Thyroid gland (tissue), 4 donors: ENCODE measurements at places on chromosomes 2 and 18.

- no peak for DNase-seq
Observed at GRCh38 chr18:26536032-26536431, 12.3 kb downstream of the KCTD1 start.

GRCh38 chr2:164447660-164448059, 173.6 kb downstream of the GRB14 start:
- no peak for DNase-seq

- peak; percentile 54 for DNase-seq
Observed at GRCh38 chr2:101150306-101151145, 656 bp downstream of the TBC1D8 start.

- DNase-seq = peak; percentile 42
Observed at GRCh38 chr2:85888020-85888683, 638 bp downstream of the ST3GAL5 start.

GRCh38 chr2:190678444-190679162, 29.7 kb downstream of the NAB1 start:
- no peak for DNase-seq

GRCh38 chr2:200635251-200635650, 49.4 kb downstream of the AOX1 start:
- no peak for DNase-seq

- DNase-seq = no peak
Observed at GRCh38 chr2:241307055-241307454, 8.4 kb downstream of the HDLBP start.

- DNase-seq = no peak
Observed at GRCh38 chr18:74166386-74166785, 18.1 kb downstream of the TIMM21 start.

DNA sequence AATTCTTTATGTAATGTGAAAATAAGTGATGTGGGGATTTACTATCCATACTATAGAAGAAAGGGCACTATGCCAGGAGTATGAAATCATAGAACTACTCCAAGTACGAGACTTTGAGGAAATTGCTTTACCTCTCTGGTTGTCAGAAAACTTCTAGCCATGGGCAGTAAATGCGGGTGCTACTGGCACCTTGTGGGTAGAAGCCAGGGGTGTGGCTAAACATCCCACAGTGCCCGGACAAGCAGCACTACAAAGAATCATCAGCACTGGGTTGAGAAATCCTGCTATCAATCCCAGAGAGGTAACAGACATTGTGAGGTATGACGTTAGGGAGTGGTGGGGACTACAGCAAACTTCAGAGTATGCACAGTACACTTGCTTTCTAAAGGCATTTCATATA, 453.5 kb upstream of the TNP1 start:
- DNase-seq = no peak

DNA sequence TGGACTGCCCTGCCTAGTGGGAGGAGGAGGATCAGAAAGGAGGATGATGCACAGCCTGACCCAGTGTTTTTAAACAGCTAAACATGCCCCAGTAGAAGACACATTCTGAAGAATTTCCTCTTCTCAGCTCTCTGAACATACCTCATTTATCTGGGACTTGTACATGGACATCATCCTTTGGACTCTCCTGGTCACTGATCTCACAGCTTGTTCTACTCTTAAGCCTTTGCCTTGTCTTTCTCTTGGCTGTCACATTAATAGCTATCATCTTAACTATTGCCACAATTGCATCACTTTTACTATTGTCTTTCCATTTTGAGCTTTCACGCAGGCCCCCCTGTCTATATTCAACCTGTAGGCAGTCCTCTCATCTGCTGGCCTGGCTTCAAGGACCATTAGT, 42.0 kb upstream of the PGAP1 start:
- DNase-seq = no peak

DNA sequence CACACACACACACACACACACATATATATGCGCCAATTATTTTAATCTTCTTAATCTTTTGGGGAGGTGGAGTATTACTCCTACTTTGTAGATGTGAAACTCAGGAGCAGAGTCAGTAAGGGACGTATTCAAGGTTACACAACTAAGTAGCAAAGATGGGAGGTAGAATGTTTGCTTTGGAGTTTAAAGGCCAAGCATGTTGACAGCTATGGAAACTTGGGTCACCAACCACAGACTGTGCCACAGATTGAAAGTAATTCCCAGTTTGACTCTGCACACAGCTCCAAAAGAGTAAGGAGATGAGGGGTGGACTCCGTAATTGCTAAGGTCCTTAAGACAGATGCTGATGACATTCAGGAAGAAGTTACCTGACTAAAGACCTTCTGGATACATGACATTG, 124.8 kb upstream of the ITGB6 start:
- no peak for DNase-seq

GRCh38 chr2:108936866-108937265, 52.2 kb downstream of the EDAR start:
- DNase-seq = no peak

- DNase-seq = no peak
Observed at GRCh38 chr2:176165370-176166050, 8.4 kb downstream of the HOXD3 start.

GRCh38 chr18:23779696-23780303, 90.5 kb downstream of the LAMA3 start:
- no peak for DNase-seq

GRCh38 chr2:168145011-168145410, 102.4 kb downstream of the STK39 start:
- peak; percentile 48 for DNase-seq

DNA sequence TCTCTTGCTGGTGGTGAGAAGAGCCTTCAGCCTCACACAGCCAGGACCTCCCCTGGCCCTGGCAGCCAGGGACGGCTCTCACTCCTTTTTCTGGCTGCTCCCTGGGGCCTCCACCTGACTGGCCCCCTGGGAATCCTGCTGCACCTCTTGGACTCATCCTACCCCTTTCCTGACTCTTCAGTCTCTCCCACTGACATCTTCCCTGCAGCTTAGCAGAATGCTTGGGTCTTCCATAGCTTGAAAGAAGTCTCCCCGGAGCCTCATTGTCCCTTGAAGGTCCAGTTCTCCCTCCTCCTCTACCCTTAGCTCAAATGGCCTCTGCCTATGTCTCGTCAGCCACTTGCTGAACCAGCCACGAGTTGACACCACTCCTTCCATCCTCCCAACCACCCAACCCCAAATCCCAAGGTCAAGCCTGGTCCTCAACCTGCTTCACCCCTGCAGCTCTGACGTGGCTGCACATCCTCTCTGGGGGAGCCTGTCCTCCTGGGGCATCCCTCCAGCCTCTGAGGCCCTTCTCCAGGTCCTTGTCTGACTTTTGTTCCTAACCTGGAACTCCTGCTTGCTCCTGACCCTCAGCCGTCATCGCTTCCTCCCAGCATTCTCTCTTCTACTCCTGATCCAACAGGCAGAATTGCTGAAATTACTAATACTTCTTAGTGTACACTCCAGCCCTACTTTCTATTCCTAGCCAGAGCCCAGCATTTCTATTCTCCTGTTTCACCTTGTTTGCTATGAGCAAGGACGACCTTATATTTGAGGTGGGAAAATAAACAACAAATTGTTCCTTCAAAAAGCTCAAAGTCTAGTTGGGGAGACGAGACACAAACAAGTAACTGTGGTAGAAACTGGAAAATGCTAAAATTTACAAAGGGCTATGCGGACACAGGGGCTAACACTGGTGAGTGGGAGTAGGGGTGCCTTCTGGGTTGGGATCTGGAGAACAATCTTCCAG, 68.7 kb upstream of the MGAT4A start:
- DNase-seq = no peak

DNA sequence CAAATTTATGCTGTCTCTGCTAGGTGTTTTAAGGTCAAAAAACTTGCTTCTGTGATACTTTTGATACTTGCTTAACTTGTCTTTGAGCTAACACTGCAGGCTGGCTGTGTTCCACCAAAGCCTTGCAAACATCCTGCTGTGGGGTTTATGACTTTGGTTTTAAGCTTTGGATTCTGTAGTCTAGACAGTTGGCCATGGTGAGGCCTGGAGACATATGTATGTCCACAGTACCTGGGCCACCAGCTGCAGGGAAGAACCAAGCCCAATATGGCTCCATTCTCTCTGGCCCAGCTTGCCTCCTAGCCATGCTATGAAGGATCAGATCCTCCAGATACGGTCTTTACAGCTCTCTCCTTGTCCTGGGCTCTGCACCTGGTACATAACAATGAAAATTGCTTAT, 113.9 kb downstream of the INO80D start:
- no peak for DNase-seq

- no peak for DNase-seq
Observed at GRCh38 chr2:38138996-38139395, 63.0 kb upstream of the CYP1B1 start.

- no peak for DNase-seq
Observed at GRCh38 chr18:26618135-26618534, 69.8 kb upstream of the KCTD1 start.

GRCh38 chr2:62334440-62335058, 138.6 kb downstream of the B3GNT2 start:
- DNase-seq = no peak

GRCh38 chr2:43458014-43458628, 137.7 kb downstream of the THADA start:
- DNase-seq = no peak

DNA sequence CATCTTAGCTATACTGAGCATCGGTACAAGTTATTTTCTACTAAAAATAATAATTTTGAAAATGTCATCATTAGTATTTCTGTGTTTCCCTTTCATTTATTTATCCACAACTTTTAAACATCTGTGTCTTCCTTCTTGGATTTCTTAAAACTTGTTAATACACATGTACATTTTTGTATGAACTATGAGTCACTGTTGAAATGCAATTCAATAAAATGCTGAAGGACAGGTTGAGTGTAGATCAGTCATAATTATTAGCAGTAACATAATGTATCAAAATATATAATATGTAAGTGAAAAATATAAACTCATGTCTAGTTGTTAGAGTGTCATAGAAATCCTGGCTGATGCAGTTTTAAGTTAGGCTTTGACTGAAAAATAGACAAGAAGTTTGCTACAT, 115.9 kb downstream of the MEIS1 start:
- no peak for DNase-seq

DNA sequence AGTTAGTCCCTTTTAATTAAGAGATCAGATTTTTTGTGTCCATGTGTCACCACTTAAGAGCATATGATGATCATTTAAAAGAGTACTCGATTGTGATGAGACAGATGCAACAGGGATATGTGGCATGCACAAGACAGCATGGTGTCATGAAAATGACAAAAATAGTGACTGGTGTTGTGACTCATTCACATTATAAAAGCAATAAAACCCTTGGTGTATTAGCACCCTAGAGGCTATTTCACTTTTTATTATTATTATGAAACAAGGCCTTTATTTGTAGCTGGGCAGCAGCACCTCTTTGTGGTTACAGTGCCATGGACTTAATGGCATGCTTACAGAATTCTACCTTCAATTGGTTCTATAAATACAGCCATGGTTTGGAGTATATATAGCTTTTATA, 1296.0 kb upstream of the ZEB2 start:
- DNase-seq = no peak

DNA sequence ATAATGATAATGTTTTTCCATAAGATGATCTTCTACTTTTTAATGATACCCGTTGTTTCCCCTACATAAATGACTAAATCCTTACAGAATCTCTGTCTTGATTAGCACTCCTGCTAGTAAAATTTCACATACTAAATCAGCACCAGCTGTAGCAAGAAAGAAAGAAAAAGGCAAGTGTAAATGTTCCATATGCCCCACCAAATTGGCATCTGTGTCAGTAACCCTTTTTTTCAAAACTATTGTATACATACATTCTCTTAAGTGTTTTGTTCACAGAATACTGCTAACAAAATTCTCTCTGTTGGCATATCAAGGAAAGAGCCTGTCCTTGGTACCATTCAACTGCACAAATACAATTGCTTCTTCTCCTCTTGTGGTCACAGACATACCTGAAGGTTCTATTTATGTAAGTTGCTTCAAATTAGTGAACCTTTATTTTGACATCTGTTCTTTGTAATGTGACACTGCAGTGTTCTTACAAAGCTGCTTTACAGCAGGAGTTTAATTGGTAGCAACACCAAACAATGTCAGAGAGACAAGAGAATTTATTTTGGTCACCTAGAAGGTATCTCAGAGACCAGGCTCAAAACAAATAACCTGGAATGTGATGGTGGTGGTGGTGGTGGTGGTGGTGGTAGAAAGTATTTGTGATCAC, 641.9 kb downstream of the ZEB2 start:
- no peak for DNase-seq

GRCh38 chr2:101420623-101421022, 33.3 kb upstream of the CREG2 start:
- no peak for DNase-seq

GRCh38 chr2:192148620-192149321, 46.0 kb downstream of the TMEFF2 start:
- no peak for DNase-seq

DNA sequence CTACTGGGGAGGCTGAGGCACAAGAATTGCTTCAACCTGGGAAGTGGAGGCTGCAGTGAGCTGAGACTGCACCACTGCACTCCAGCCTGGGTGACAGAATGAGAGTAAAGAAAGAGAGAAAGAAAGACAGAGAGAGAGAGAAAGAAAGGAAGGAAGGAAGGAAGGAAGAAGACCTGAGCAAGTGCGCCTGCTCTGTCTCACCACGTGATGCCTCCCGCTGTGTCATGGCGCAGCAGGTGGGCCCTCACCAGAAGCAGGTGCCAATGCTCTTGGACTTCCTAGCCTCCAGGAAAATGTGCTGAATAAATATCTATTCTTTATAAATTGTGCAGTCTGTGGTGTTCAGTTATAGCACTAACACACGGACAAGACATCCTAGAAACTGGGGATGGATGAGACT, 270.0 kb downstream of the CYP26B1 start:
- no peak for DNase-seq

GRCh38 chr2:47360283-47360682, 42.7 kb upstream of the MSH2 start:
- no peak for DNase-seq

DNA sequence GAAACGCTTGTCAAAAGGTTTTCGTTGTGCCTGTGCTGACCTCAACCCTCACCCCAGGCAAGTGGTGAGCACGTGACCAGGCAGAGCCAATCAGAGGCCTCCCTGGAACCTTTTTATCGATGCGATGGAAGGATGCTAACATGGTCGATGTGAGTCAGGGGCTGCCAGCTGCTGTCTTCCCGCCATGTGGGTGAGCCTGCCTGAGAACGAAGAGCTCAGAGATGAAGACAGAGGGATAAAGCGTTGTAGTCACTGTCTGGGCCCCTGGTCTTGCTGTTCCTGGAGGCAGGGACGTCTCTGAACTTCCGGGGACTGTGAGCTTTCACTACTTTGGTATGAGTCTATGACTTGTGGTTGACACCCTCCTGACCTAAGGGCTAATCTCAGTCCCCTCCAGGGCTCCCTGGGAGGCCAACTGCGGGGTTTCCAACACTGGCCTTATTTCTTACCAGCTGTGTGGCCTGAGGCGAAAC, 18.6 kb downstream of the DNMT3A start:
- no peak for DNase-seq

- DNase-seq = no peak
Observed at GRCh38 chr2:107742460-107743027, 84.1 kb upstream of the RGPD4 start.

DNA sequence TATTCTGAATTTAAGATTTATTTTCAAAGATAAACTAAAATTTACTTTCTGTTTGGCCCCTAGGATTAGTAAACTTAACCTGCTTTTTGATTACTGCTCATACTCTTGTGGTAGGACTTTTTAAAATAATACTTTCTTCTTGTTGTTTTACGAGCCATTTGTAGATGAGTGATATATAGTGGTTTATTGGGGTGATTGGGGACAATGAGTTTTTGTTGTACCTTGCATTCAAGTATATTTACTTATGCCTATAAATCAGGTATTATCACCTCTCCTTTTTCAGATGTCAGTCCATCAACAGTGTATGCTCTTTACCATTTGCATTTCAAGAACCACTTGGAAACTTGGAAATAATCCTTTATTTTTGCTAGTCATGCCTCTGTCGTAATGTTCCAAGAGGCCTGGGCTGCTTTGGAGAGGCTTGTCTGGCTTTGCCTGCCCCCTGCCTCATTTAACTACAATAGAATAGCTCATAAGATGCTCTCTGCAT, 131.3 kb downstream of the COMMD1 start:
- DNase-seq = no peak
